ENCODE measurements at places on chromosomes 7 and 10.

- DNase-seq = no peak
Measured at GRCh38 chr10:96711048-96711728, 9.1 kb downstream of the PIK3AP1 start.

DNA sequence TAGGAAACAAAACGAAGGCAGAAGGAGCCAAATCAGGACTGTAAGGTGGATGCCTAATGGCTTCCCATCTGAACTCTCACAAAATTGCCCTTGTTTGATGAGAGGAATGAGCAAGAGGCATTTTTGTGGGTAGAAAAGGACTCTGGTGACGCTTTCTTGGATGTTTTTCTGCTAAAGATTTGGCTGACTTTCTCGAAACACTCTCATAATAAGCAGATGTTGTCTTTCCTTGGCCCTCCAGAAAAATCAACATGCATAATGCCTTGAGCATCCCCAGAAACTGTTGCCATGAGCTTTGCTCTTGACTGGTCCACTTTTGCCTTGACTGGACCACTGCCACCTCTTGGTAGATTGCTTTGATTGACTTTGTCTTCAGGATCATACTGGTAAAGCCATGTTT, 13.5 kb downstream of the PTPN12 start:
- DNase-seq = no peak

DNA sequence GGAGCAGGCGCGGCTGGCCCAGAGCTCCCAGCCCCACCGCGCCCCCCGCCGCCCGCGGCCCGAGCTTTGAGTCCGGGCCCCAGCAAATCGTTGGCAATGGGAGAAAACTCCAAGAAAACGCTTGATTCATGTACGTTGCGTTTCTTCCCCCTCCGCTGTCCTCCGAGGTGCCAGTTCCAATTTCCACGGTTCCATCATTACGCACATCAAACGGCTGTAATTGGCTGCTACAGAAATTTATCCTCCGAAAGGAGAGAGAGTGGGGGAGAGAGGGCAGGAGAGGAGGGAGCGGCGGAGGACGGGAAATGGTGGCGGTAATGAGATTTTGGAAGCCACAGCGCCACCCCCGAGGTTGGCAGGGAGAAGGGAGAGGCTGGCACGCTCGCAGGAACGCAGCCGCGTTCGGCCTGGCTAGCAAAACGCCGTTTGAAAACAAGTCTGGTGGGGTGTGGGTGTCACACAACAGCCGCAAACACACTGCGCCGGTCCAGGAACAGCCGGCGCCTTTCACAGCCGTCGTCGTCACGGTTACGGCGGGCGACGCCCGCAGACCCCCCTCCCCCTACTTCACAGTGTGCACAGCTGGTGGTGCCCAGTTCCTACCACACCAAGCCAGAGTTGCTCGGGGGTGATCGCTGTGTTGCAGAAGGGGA, 57.5 kb downstream of the UNCX start:
- peak; percentile 45 for DNase-seq

DNA sequence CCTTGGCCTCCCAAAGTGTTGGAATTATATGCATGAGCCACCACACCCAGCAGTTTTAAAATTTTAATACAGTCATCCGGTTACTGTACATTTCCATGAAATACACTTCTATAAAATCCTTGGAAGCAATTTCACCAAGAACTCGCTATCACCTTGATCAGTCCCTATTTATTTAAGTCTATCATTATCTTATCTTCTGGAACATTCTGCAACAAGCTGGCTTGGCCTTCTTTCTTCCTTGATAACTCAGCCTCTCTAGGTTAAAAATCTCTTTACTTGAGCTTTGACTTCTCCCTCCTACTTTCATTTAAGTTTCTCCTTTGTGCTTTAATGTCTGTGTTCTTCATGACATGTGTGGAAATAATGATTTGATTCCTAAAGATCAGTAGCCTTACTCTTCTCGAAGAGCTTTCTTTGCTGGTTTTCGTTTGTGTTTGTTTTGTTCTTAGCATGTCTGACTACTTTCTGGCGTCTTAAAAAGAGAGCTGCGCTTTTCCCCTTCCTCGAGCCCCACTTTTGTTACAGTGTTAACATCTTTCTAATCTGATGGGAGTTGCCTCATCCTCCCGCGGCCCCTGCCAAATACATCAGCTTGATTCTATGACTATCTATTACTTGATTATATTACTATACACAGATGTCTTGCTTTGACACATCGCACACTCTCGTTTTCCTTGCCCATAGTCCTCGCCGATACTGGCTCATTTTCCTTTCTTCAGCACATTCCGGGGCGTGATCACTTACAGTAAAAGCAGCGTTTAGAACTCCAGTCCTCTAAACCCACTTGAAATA, 11.1 kb upstream of the CALML5 start:
- no peak for DNase-seq

- no peak for DNase-seq
Measured at GRCh38 chr10:17348501-17349349, 105.7 kb downstream of the ST8SIA6 start.

DNA sequence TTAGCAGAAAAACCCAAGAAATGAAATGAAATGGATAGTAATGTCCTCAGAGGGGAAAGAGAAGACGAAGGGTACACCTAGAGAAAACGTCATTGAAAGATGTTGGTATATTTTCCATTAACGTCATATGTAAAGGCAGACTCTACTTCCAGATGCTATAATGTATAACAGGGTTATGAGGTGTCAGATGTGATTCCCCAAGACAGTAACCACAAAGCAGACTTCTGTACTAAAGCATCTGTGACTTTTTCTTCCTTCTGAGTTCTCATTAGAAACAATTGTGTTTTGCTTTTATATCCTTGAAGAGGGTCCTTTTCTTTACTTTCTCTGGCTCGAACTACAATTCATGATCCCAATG, 37.4 kb downstream of the LRRC72 start:
- DNase-seq = no peak

DNA sequence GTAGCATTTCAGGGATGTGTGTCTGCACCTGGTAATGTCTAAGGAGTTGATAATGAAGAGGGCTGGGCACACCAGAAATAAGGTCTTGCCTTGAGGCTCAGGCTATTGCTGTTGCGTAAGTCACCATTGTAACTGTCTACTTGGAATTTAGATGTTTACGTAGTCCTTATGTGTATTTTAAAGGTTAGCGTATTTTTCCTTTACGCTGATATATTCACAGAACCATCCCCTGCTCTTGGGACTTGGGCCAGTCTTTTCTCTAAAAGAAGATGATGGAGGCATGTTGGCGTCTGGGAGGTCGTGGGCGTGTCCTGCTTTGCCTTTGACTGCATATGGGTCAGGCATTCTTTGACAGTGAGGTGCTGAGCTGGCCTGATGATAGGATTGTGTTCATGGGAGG, 14.7 kb downstream of the WDR37 start:
- no peak for DNase-seq

- no peak for DNase-seq
Measured at GRCh38 chr10:118358327-118358726, 16.2 kb upstream of the FAM204A start.

GRCh38 chr10:44805466-44806210, 105.5 kb upstream of the TMEM72 start:
- no peak for DNase-seq

DNA sequence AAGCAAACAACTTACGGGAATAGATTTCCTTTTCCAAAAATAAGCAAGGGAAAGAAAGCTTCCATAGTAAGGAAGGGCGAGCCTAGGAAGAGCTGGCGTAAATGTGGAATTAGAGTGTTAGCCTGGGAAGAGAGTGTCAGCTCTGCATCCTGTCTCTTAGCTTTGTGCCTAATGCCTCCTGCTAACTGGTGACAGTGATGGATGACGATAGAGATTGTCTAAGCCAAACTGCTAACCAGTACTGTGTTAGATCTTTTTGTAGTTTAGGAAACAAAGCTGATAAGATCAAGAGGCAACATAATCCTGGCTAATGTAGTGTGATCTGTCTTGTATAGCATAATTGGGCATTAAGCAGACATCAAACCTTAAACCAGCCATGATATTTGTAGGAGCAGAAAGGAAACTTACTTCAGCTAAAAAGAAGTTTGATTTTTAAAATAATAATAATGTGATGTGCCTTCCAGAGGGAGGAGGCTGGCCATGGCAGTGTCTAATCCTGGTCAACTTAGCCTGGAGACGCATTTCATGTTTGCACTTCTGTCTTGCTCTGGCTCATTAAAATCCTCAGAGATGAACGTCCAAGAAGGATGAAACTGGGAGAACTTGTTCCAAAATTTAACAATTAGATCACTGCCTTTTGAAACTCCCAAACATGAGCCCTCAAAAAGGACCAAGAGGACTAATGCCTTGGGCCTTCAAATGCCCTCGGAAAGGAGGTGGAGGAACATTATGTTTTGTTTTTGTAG, 85.1 kb downstream of the FAM204A start:
- no peak for DNase-seq

- no peak for DNase-seq
Measured at GRCh38 chr7:141646826-141647480, 55.0 kb downstream of the DENND11 start.

DNA sequence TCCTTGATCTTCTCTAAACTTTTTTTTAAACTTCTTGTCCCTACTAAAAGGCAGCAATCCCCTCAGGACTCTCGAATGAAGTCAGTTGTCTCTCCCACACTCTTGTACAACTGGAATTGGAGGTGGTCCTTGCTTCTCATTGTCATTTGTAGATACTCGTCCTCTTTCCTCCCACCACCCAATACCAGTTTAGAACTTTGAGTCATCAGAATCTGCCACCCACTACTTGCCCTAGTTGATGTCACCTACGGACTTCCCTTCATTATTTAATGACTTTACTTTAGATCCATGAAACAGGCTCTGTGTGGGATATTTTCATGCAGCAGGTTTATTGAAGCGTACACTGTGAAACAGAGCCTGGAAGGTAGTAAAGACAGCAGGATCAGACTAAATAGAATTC, 28.6 kb upstream of the LHFPL3 start:
- no peak for DNase-seq

- DNase-seq = no peak
Measured at GRCh38 chr10:132690821-132691610, 94.9 kb downstream of the NKX6-2 start.

- no peak for DNase-seq
Measured at GRCh38 chr10:26222563-26222962, 6.0 kb downstream of the GAD2 start.

GRCh38 chr7:66557214-66558200, 71.2 kb upstream of the KCTD7 start:
- DNase-seq = peak; percentile 47

GRCh38 chr10:29243750-29244149, 45.1 kb upstream of the LYZL1 start:
- DNase-seq = peak; percentile 6

DNA sequence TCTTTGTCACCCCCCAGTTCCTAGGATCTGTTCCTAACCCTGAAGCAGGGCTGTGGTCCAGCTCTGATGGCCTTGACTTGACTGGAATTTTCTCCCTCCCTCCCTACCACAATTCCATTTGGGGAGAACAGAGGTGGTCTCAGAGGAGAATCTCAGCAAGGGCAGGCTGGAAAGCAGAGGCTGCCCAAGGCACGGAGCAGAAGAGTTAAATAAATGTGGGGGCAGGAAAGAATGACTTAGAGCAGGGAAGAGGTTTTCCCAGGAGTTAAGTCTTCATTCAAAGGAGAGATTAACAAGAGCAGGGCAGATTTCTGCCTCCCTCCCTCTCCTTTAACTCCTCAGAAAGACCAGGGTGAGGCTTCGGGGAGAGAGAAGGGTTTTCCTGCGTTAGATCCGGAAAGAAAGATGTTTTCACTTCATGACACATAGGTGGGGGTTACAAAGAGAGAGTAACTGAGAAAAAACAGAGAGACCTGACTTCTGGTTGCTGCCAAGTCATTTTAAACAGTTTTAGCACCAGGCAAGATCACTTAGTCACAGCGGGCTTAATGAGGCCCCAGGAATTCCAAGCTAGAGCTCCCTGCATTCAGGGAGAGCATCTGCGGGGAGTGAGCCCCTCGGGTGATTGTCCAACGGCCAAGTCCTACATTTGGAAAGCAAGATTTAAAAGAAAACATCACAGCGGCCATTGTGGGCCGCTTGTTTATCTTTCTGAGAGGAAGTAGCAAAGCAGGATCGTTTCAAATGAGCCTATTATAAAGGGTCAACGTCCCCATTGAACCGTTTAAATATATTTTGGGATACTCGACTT, 78.7 kb downstream of the ARHGAP22 start:
- no peak for DNase-seq

DNA sequence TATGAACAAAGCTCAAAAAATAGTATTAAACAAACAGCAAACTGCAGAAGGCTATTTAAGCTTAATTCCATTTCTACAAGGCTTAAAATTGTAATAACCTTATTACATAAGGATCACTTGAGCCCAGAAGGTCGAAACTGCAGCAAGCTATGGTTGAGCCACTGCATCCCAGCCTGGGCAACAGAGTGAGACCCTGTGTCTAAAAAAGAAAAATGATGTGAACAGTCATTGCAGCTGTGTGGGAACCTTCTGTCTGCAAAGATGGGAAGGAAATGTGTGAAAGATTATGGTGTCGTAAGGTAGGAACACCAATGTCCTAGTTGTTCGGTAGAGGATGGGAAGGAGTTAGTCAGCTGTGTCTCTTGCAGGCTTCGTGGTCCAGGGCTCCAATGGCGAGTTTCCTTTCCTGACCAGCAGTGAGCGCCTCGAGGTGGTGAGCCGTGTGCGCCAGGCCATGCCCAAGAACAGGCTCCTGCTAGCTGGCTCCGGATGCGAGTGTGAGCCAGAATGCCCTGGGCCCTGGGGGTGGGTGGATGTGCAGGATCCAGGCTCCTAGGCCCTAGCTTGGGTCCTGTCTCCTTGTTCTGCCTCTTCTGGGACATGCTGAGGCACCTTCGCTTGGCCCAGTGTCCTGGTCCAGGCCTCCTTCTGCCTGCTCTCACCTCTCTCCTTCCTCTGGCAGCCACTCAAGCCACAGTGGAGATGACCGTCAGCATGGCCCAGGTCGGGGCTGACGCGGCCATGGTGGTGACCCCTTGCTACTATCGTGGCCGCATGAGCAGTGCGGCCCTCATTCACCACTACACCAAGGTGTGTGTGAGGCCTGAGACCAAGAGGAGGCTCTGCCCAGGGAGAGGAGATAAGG, 9.1 kb downstream of the C10orf62 start:
- no peak for DNase-seq

- no peak for DNase-seq
Measured at GRCh38 chr7:30145426-30145970, 10.7 kb downstream of the MTURN start.

- no peak for DNase-seq
Measured at GRCh38 chr10:34405611-34406462, 409.3 kb downstream of the PARD3 start.

Data from KBM-7 (cell line).